Endothelial cell of coronary artery (primary cell): ENCODE measurements at places on chromosomes 1 and 21. TPM values are rescaled to one million over a fixed set of nuclear protein-coding genes. Genes with fewer than 3 reads are reported as not detected.

TSPEAR gene
- not detected in 2 replicates for total RNA-seq

LEMD1 gene
- total RNA-seq, result 0.28 TPM in 1 of 2 replicates, not detected in the other

S100A9 gene
- 0.18 and 0.19 TPM in 2 replicates for total RNA-seq

PGM1 gene
- total RNA-seq, result 29.5 and 64.3 TPM in 2 replicates

ENTREP3 gene
- total RNA-seq, result 2.8 and 5.6 TPM in 2 replicates

EPHB2 gene
- total RNA-seq, result 50.7 and 58.5 TPM in 2 replicates

LIPI gene
- not detected in 2 replicates for total RNA-seq

PLPPR4 gene
- not detected in 2 replicates for total RNA-seq
